ENCODE measurements at places on chromosomes 7 and 10.

DNA sequence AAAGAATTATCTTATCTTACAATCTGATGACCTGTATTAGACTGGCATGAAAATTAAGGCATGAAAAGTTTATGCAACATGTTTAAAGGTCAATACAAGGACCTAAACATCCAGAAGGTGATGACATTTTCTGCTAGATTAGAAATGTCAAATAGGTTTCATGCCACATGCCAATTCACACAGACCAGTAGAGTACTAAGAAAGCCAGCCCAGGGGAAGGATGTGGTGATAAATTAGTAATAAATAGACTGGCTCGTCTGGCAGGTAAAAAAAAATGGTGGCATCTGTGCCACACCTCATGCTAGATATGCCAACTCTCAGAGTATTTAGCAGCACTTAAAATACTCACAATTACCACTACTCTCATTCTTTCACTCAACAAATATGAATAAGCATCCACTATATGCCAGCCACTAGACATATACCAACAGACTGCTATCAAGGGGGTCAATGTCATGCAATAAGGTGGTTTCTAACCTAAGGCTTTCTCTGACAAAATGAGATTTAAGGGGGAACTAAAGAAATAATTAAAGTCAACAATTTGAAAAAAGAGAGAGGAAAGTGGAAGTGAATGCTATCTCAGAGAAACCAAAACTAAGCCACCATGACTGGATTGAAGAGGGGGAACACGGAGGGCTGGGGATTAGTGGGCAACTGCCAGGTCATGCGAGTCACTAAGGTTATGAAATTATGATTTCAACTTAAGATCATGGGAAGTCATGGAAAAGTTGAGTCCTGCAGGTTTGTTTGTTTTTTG is 83.5 kb downstream of the SGMS1 start:
- no peak for DNase-seq

- no peak for DNase-seq
Observed at GRCh38 chr10:46226232-46226631, 60.6 kb upstream of the ANTXRL start.

DNA sequence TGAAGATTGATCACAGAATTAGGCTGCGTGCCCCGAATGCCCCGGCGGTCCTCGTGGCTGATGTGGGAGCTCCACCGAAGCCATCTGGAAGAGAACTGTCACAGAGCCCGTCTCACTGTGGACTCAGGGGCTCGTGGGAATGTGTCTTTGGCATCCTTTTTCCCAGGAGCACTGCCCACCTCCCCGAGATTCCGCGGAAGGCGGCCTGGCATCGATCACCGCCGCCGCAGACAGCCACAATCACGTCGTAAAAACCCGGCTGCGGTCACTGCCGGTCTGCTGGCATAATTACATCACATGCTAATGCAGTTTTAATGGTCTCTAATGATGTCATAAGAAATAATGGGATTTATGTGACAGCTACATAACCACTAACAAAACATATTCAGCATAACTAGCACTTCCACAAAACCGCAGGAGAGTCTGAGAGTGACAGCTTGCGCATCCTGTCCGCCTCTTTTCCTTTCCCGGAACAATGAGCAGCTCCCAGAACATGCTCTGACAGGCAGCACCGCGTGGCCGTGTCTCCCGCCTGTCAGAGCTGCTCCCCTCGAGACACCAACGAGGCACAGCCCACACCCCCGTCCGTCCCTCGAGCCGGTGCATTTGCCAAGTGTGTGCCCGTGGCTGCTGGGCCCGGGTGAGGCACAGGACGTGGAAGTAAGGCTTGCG is 490.0 kb downstream of the PTPRN2 start:
- DNase-seq: no peak

DNA sequence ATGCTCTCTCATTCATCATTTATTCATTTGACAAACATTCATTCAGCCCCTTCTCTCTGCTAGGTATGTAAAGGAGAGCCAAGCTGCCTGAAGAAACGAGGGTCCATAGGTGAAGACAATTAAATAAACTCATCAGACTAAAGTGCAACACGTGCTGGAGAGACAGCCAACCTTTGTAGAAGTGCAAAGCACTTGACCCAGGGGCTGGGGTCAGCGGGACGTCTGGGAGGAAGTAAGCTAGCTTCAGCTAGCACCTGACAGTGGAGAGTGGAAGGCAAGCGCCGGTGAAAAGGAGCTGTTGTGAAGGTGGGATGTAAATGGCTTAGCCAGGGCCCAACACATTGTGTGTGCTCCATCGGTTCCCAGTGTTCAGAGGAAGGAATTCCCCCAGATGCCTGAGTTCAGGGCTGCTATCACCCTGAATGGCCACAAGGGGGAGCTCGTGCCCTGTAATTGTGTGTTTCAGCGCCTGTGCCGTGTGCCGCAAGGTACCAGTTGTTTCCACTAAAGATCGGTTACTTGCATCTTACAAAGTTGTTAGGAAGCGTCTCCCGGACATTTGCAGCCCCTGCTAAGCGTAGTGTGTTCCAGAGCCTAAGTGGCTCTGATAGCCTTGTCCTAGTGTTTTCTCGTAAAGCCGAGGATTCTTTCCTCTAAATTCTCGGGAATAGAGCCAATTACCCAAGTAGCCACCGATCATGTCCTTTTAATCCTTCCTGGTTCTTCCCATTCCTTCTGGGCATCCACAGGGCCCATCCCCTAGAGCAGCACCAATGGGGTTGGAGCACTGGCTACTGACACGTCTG is 30.6 kb downstream of the TLX1 start:
- DNase-seq: peak; percentile 87

DNA sequence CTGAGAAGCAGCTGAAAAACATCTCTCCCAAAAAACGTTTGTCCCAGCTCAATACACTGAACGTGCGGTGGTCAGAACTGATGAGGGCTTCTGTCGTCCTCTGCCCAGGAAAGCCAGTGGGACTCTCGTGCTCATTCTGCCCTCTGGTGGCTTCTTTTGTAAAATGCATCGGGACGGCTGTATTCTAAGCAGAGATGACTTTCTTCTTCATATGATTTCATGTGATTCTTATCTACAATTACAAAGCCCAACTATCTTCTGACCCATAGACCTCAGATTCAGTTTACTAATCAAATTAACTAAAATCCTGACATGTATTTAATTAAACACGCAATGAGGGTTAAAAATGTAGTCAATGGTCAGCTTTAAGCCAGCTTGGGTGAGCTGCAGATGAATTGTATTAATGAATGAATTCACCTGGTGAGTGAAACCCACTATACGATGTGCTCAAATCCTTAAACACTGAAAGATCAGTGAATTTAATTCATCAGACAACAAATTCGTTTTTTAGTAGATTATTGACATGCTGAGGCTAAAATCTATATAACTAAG is 117.6 kb upstream of the FAM204A start:
- peak; percentile 76 for DNase-seq

- DNase-seq: no peak
Observed at GRCh38 chr7:155761162-155761561, 51.1 kb downstream of the SHH start.

GRCh38 chr7:75536940-75537538 is 44.9 kb downstream of the SPDYE5 start:
- DNase-seq: no peak

Data from ecto neural progenitor cell (in vitro differentiated cells).